ENCODE measurements at places on chromosomes 1 and 21.

GRCh38 chr1:203273869-203274602, 31.3 kb upstream of the BTG2 start:
- no peak for DNase-seq

DNA sequence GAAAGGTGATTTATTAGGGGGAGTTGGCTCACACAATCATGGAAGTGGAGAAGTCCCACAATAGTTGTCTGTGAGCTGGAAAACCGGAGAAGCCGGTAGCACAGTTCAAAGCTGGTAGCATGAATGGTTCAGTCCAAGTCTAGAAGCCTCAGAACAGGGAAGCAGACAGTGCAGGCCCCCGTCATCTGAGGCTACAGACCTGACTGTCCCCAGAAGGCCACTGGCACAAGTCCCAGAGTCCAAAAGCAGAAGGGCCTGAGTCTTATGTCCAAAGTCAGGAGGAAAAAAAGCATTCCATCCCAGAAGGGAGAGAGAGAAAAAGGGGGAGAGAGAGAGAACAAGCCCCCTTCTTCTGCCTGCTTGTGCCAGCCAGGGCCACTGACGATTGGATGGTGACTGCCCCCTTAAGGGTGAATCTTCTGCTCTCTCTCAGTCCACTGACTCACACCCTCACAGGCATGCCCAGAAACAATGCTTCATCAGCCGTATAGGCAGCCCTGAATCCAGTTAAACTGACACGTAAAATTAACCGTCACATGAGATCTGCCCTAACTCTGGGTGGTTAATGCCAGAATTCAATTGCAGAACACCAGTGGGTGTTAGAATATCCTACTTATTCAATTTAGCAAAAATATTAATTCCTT, 49.3 kb upstream of the POU2F1 start:
- DNase-seq: no peak

DNA sequence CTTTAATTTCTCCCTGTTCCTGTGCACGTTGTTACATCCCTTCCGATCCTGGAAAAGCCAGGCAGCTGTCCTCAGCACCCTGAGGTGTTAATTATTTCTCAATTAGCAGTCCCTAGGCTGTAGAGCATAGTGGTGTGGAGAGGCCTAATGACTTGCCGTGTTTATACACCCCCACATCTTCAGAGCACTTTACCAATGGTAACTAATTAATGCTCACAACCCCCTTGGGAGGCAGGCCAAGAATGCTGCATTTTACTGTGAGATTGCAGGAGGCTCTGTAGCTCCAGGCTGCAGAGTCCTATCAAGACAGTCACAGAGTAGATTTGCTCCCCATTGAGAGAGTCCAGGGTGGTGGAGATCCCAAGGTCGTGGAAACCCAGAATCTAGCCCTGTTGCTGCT, 2.4 kb upstream of the PARS2 start:
- no peak for DNase-seq

- peak; percentile 80 for DNase-seq
These were observed 76.3 kb downstream of the MORN1 start for GRCh38 chr1:2314803-2315673.

GRCh38 chr1:175618559-175618958, 124.8 kb downstream of the TNR start:
- DNase-seq: no peak

- no peak for DNase-seq
These were observed 454.6 kb downstream of the LMO4 start for GRCh38 chr1:87783315-87783714.

DNA sequence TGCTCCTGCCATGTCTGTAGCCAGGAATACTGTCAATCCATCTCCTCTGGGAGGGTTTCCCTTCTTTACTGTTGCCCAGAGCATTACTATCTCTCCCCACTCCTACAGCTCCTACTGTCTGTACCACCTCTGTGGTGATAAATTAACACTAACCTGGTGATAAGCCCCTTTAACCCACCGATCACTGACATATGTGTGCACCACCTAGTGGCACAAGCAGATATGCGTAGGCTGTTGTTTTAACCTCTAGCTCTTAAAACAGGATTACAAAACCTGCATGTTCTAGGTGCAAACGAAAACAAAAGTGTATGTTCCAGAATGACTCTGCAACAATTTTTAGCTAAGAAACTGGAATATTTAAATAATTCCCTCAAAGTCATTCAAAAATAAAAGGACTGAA, 93.9 kb upstream of the BEND5 start:
- no peak for DNase-seq

DNA sequence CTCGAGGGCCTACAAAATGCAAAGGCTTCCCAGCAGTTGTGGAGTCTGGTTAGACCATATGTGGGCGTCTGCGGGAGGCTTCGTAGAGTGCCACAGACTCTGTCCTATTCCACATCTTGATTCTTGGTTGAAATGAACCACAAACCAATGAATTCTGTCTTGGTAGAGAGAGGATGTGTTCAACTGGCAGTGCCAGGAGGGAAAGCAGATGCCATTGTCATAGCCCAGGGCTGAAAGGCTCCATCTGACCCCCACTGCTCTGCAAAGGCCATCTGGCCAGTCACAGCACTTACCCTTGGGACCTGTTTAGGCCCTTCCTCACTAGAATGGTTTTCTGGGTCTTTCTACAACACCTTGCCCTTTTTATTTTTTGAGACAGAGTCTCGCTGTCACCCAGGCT, 22.1 kb downstream of the ACOT11 start:
- DNase-seq: no peak

DNA sequence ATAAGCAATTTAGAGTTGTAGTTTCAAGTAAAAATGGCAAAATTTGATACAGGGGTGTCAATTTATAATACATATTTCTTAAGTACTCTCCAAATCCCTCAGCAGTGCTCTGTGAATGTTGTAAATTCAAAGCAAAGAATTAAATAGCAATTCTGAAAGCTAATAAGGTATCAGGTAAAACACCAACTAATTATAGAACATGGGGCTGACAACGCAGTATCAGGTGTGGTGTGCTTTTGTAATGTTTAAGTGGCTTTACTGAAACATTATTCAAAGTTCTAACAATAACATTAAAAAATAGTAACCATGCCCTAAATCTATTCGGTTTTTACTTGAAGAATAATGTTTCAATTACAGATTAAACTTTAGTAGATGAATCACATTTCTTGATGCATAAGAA, 1271.2 kb upstream of the ADGRL2 start:
- no peak for DNase-seq

DNA sequence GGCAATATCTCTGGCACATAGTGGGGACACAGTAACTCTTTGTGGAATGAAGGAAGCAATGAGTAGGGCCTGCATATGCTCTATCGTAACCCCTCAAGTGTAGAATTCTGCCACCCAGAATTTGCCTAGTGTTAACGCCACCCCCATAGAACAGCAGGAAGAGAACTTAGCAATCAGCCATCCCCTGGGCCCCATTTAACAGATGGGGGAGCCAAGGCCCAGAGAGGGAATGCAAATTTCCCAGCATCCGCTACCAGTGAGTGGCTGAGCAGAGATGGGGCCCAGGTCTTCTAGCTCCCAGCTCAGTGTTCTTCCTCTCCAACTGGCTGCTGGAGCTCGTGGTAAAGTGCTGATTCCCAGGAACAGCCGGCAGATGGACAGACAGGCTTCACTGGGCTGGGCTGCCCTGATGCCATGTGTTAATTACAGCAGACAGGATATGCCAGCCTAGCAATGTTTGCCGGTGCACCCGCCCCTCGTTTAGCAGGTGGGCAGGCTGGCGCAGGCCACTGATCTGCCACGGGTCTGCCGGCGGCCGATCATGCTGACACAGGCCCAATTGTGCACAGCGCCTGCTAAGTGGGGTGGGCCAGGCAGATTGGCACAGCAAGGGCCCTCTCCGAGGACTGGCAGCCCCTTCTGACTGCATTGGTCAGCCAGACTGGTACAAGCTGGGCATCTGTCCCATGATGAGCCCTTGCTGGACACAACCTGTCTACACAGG, 171.9 kb downstream of the IGSF21 start:
- no peak for DNase-seq

DNA sequence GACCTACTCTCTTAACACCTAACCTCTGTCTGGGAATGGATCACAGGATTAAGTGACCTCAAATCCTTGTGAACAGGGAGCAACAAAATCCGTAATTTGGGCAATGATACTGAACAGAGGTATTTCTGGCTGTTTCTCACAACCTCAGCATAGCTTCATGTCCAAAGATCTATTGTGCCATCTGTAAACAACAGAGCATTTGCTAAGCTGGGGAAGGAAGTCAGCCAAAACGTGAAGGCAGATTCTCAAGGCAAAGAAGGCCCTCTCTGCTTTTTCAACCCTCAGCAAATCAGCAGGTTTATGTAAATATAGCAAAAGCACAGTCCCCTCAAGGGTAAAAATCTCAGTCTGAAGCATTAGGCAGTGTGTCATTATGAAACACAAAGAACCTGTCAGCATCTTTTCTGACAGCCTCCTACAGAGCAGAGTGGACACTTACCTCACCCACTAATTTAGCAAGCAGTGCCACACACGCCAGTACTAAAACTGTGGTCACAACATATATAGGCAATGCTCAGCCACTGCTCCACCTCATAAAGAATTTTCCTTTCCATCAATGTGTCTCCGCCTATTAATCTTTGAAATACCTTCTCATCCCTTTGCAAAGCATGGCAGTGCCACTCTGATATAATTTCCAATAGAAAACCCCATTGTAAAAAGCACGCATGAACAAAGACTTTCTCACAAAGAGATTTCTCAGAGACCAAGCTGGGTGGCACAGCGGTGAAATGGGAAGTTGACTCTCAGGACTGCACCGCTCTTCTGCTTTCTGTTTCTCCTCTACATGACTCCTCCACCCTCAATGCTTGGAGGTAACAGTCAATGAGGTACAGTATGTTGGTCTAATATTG, 188.0 kb downstream of the RERE start:
- DNase-seq: no peak

DNA sequence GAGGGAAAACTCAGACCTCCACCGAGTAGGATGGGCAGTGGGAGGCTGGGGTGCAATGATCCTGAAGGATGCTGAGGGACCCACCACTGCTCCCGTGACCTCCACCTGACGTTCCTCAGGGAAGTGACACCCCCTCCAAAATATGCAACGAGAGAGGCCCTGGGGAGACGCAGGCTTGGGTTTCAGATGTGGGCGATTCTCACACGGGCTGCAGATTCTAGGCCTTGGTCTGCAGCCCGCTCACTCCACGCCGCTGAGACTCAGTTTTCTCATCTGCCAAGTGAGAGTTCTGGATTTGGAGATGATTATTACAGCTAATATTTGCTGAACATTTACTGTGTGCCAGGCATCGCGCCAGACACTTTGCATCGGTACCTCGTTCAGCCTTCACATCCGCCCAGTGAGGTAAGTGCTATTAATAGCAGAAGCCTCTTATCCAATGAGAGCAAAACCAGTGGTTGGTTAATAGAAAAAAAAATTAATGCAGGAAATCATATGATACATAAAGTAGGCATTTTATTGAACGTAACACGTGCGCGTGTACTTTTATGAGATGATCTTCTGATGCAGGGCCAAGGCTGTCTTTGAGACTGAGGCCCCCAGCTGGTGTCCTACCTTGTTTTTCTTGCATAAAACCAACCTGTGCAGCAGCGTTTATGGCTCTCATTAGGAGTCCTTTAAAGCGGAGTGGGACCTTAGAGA, 102.0 kb upstream of the RUNX3 start:
- peak; percentile 48 for DNase-seq

- DNase-seq: no peak
These were observed 82.0 kb downstream of the UCHL5 start for GRCh38 chr1:192977089-192977706.

GRCh38 chr1:47436979-47437446, 831 bp upstream of the FOXD2 start:
- peak; percentile 79 for DNase-seq

DNA sequence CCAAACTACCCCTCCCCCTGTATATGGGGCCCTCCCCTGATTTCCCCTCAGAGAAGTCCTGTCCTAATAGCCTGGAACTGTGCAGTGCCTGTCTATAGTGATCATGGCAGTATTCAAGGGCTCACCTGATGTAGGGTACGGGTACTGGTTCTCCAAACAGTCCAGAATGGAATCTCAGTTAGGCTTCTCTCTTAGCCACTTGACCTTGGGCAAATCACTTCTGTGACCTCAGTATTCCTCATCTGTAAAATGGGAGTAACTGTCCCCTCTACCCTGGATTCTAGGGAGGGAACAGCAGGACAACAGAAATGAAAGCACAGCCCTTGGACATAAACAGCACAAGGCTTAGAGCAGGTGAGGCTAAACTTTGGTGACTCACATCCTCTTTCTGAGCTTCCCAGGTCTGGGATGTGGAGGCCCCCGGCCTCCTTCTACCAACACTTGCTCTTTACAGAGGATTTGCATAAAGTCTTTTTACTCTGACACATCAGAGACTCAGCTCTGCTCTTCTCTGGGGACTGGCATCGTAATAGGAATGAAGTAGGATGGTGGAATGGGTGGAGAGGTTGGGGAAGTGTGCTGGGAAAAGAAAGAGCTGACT, 20.0 kb upstream of the PDZK1IP1 start:
- DNase-seq: no peak

- DNase-seq: no peak
These were observed 38.3 kb upstream of the SCMH1 start for GRCh38 chr1:41280202-41281032.

DNA sequence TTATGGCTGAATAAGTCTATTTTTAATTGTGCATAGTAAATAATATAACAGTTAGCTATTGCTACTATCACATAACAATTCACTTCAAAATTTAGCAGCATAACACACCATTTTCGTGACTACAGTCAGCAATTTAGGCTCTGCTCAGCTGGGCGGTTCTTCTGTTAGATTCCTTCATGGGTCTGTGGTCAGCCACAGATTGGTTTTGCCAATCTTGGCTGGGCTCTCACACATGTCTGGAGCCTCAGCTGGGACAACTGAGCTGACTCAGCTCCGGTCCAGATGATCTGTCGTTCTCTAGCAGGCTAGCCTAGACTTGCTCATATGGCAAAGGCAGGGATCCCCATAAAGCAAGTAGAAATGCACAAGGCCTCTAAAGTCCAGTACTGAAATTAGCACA, 15.1 kb upstream of the CDC42BPA start:
- no peak for DNase-seq

DNA sequence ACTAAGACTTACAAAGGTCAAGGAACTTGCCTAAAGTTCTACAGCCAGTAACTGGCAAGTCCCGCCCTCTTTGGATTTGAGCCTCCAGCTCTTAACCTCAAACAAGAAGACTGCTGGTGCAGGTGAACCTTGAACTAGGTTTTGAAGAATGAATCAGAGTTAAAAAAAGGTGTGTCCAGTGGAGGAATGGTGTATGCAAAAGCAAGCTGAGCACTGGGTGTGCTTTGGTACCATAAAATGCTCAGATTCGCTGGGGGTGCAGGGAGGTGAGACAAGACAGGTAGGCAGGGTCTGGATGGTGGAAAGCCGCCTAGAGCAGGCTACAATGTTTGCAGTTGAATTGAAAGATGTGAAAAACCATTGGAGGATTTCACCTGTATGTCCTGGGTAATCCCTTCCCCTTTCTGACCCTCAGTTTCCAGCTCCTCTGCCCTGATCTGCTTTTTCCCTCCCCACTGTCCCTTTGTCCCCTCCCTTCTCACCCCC, 39.8 kb downstream of the FOXD2 start:
- no peak for DNase-seq

DNA sequence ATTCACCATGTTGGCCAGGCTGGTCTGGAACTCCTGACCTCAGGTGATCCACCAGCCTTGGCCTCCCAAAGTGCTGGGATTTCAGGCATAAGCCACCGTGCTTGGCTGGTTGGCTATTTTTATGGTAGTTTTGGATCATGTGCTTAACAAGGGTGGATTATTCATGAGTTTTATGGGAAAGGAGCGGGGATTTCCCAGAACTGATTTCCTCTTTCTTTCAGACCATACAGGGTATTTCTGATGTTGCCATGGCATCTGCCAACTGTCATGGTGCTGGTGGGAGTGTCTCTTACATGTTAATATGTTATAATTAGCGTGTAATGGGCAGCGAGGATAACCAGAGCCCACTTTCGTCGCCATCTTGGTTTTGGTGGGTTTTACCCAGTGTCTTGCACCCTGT, 3.2 kb downstream of the TRPM2 start:
- no peak for DNase-seq
